Glomerular endothelial cell (primary cell): ENCODE measurements at places on chromosomes 1 and 21. TPM values are rescaled to one million over a fixed set of nuclear protein-coding genes. Genes with fewer than 3 reads are reported as not detected.

Gene IFNGR2
- 85.6 and 91.9 TPM in 2 replicates for total RNA-seq

Gene KCNE2
- not detected in 2 replicates for total RNA-seq

Gene TRIM58
- 2.4 and 3.0 TPM in 2 replicates for total RNA-seq

Gene EPHA8
- not detected in 2 replicates for total RNA-seq

Gene CCDC30
- 0.34 and 0.64 TPM in 2 replicates for total RNA-seq

Gene THEM5
- not detected in 2 replicates for total RNA-seq

Gene C8B
- not detected in 2 replicates for total RNA-seq

Gene IVL
- not detected in 2 replicates for total RNA-seq

Gene DIO1
- total RNA-seq, result not detected in 2 replicates

Gene RAP1GAP
- 0.82 TPM in 1 of 2 replicates, not detected in the other for total RNA-seq

Gene KAZN
- 4.9 and 6.9 TPM in 2 replicates for total RNA-seq

Gene LCE2C
- not detected in 2 replicates for total RNA-seq

Gene MYBPH
- not detected in 2 replicates for total RNA-seq

Gene C1orf210
- not detected in 2 replicates for total RNA-seq

Gene C1orf74
- total RNA-seq, result 1.1 and 1.5 TPM in 2 replicates

Gene NSUN4
- total RNA-seq, result 16.5 and 18.8 TPM in 2 replicates

Gene CASQ2
- total RNA-seq, result not detected in 2 replicates

Gene NTMT2
- not detected in 2 replicates for total RNA-seq
